Mammary epithelial cell (primary cell): ENCODE measurements at places on chromosomes 6 and 20. TPM values are rescaled to one million over a fixed set of nuclear protein-coding genes. Genes with fewer than 3 reads are reported as not detected.
A peak's percentile ranks its signal among the peaks of the same experiment; 100 is the strongest.

- DNase-seq: no peak
Measured at GRCh38 chr6:21665392-21666200, 72.0 kb downstream of the SOX4 start.

GRCh38 chr6:156336089-156336488 is 441.1 kb upstream of the ARID1B start:
- DNase-seq: no peak

DNA sequence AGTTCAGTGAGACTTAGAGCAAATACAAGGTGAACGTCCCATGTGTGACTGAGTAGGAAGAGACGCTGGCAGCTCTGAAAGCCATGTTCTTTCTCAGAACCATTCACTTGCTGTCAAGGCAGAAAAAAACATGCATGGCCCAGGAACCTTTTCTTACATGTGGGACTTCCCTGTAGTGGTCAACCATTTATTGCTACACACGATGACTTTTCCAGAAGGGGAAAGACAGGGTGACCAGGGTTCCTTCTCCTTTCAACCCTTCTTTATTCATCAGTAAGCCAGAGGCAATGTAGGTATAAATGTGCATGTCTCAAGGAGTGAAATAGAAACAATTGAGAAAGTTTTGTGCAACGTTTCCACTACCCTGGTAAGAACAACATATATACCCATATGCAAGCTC is 189.0 kb downstream of the NFATC2 start:
- no peak for DNase-seq

- no peak for DNase-seq
Measured at GRCh38 chr6:45610832-45611231, 233.1 kb upstream of the SUPT3H start.

GRCh38 chr6:79031821-79032590 is 46.0 kb downstream of the PHIP start:
- DNase-seq: peak; percentile 39

GRCh38 chr20:61300709-61301108 is 48.6 kb downstream of the CDH4 start:
- DNase-seq: no peak

Gene DLK2
- total RNA-seq: 45.2 TPM

Gene SNAP25
- total RNA-seq: not detected in 2 replicates

Gene C2
- 0.45 and 0.56 TPM in 2 replicates for total RNA-seq

Gene RGS17
- total RNA-seq: 3.4 and 4.1 TPM in 2 replicates

GRCh38 chr6:83216806-83217205 is 23.6 kb downstream of the RWDD2A start:
- no peak for DNase-seq

DNA sequence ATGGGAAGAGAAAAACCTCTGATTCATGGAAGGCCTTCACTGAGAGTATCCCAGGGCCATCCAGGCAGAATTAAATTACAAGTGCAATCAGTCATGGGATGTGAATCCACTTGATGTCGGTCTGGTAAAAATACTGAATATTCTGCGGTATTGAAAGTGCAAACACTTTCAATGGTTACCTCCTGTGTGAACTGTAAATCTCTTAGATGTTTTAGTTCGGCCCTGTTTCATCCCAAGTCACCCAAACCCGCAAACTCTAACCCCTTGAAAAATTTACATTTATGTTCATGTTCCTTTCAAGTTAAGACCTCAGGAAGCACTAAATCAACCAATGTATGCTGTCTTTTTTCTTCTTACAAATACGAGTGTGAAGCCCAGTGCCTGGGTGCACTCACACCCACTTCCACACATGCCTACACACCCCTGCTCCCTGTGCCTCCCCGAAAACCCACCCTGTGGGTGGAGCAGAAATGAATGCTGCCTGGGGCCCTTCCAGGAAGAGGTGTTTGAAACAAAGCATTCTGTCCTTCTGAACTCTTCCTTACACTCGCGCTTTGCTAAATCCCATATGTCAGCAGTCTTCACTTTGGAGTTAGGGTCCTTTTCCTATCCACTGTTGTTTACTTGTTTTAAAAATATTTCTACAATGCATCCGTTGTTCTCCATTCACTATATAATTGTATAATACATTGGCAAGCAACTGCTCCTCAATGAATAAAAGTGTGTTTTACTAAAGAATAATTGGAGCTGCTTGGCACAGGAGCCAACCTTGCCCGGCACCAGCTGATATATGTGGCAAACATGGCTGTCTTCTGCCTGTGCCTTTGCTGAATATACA is 62.7 kb downstream of the FYN start:
- no peak for DNase-seq

GRCh38 chr6:11692451-11693376 is 85.9 kb downstream of the ADTRP start:
- DNase-seq: no peak
